ENCODE measurements at places on chromosomes 5 and 9.

- DNase-seq: peak; percentile 49
These were observed 8.6 kb downstream of the NOL6 start for GRCh38 chr9:33465096-33465495.

GRCh38 chr9:14315875-14316601 is 2.1 kb upstream of the NFIB start:
- no peak for DNase-seq

DNA sequence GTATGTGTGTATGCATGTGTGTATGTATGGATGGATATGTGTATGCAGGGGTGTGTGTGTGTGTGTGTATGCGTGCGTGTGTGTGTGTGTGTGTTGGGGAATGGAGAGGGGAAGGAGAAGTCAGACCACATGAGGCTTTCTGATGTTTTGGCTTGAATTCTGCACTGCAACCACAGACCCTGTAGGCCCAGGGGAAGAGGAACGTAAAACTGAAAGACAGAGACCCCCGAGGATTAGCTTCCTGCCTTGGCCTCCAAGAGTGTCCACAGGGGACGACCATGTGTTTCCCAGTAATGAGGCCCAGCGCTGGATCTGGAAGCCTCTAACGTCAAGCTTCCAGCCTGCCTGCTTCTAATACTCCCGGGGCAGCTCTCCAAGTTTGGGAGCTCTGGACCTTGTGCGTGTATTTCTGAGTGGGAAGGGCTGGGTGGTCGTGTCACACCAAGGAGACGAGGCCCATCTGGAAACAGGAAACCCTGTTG is 5.8 kb downstream of the DCANP1 start:
- DNase-seq: no peak

GRCh38 chr9:91948101-91948596 is 1.9 kb downstream of the ROR2 start:
- no peak for DNase-seq

DNA sequence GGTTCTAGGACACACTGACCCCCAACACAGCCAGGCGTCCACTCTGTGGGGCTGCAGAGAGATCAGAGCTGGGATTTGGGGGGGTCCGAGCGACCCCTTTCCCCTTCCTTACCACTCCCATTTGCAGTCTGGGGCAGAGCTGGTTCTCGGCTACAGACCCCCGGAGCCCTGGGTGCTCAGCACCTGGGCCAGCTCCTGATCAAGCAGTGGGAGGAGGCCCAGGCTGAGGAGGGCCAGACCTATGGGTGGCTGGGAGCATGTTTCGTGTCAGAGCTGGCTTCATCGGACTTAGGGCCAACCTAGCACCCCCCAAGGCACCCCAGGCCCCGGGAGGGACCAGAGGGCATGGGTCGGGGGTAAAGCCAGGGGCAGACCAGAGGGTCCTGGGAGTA is 7.6 kb downstream of the GRIN1 start:
- DNase-seq: no peak
